CD4-positive, alpha-beta T cell (primary cell): ENCODE measurements at places on chromosomes 6 and 20. TPM values are rescaled to one million over a fixed set of nuclear protein-coding genes. Genes with fewer than 3 reads are reported as not detected.

GRCh38 chr20:50776122-50776817, 18.6 kb upstream of the BCAS4 start:
- no peaks in the 10 kb centered on the region for H3K27me3 ChIP-seq
- no peaks in the 10 kb centered on the region for H3K4me1 ChIP-seq
- no peaks in the 10 kb centered on the region for H3K36me3 ChIP-seq
- no peak overlapping the region for H3K4me3 ChIP-seq
- no peak for DNase-seq

DNA sequence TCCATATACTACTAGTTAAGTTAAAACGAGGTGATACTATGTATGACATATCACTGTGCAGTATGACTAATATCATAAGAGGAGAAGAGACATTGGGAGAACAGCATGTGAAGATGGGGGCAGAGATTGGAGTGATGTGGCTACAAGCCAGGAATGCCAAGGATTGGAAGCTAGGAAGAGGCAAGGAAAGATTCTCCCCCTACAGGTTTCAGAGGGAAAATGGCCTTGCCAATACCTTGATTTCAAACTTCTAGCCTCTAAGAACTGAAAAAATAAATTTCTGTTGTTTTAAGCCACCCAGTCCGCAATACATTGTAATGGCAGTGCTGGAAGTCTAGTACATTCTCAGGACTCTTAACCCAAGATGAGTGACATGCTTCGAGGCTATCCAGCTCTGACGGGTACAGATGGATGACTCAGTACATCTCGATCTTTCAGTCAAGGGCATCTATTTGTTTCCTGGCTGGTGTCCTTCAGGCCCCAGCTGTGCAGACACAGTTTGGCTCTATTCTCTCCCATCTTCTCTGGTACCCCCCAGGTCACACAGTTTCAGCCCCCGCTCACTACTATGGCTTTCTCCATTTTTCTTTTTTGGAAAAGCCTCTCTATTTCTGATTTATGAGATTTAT, 55.5 kb upstream of the THEMIS start:
- H3K27me3 ChIP-seq = no peaks in the 10 kb centered on the region
- DNase-seq = no peak
- no peak overlapping the region for H3K4me3 ChIP-seq

DNA sequence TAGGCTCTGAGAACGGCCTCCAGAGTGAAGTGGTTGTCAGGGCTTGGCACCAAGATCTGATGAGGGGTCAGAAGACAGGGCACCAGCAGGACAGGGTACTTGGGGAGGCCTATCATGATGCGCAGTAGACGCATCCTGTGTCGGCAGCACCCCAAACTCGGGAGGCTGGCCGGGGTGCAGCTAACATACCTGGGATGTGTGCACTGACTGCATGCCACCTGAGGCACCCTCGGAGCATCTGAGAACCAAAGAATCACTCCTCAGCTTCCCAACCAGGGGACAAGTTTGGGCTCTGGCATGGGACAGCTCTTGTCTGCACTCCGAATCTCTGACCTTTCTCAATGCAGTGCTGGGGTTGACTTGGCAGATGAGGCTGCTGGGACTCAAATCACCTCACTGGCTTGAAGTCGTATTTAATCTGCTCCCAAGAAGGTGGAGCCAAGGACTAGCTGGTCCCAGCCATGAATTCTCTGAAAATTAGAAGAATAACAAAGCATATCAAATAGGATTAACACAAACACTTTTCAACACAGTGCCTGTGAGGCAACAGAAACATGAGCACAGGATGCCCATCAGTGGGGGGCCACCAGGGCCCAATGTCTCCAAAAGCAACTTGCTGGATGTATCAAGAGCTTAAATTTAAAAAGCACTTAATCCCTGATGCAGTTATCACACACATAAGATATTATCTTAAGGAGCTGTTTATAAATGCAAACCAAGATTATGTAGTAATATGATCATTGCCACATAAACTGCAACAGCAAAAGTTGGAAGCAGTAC, 348.8 kb downstream of the PREX1 start:
- DNase-seq = no peak
- no peaks in the 10 kb centered on the region for H3K36me3 ChIP-seq
- no peaks in the 10 kb centered on the region for H3K27me3 ChIP-seq
- H3K4me3 ChIP-seq = no peak overlapping the region
- no peak overlapping the region for H3K27ac ChIP-seq

The CTCFL gene
- total RNA-seq = not detected

DNA sequence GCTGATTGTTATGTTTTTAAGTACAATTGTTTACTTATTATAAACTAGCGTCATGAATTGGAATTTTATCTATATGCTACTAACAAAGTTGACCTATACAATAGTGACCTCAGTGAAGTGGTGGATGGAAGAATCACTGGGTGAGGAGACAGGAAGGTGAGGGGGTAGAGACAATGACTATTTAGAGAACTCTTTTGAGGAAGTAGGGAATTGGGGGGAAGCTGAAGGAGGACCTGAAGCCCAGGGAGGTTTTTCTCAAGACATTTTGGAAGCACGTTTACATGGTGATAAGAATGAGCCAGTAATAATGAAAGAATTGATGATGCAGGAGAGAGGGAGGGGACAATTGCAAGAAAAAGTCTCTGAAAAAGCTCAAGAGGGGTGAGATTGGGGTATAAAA, 96.4 kb downstream of the RPS12 start:
- no peaks in the 10 kb centered on the region for H3K36me3 ChIP-seq
- no peak overlapping the region for H3K4me3 ChIP-seq
- no peak for DNase-seq
- H3K27me3 ChIP-seq = no peaks in the 10 kb centered on the region
- no peak overlapping the region for H3K27ac ChIP-seq

The HFE gene
- total RNA-seq = 0.08 TPM

GRCh38 chr20:57398901-57399535, 7.8 kb downstream of the RBM38 start:
- H3K4me1 ChIP-seq = peaks cover 100% of the 10 kb centered on the region
- peak overlapping the region; percentile 99 for H3K27ac ChIP-seq
- no peak for DNase-seq
- H3K27me3 ChIP-seq = no peaks in the 10 kb centered on the region

DNA sequence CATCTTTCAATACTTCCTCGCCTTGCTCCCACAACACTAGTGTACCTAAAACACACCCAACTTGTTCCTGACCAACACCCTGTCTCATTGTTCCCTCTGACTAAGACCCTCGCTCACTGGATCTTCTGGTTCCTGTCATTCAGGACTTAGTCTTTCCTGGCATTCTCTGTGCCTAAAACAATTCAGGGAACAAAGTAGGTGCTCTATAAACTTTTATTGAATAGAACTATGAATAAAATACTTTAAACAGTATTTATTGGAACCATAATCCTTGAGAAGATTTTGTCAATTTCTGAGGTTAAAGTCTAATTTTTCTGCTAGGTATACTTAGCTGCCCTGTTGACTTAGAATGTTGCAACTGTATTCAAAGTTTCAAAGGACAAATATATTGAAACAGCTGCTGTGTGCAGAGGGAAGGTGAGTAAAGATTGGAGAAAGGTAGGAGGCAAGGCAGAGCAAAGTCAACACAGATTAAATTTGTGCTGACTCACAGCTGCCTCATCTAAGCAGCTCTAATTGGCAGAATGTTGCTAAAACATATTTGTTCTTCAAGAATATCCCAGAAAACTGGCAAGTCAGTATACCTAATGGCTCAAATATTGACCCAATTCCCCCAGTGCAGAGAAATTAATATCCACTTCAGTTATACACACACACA, 37.6 kb downstream of the GSTA2 start:
- H3K27ac ChIP-seq = no peak overlapping the region
- H3K27me3 ChIP-seq = no peaks in the 10 kb centered on the region
- no peak for DNase-seq
- H3K4me1 ChIP-seq = no peaks in the 10 kb centered on the region
- H3K4me3 ChIP-seq = no peak overlapping the region

DNA sequence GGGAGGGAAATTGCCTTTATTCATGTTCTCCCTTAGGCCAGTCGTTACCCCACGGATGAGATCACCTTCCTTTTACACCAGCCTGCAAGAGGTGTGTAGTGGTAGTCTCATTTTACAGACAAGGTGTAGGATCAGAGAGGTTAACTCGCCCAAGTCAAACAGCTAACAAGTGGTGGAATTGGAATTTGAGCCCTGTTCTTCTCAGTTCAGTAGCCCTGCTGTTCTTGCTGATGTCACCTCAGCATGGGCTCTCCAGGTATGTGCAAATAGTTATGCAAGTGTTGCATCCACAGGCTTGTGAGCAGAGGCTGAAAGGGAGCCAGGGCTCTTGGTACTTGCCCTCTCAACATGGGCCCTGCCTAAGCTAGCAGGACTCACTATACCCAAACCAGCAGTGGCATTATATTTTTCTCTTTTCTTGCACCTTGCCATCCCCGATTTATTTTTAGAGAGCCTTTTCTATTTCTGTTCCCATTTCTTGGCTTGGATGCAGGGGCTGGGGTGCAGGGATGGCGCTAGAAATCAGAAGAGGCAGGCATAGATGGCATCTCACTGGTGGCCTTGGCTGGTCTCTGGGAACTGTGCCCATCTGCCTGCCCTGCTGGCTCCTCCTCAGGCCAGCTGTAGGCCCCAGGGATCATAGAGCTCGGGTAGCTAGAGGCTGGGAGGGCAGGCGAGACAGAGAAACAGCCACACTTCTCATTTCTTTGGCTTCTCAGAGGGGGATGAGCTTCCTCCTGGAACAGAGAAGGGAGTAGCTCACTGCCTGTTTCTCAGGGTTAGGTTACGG, 18.2 kb downstream of the PPARD start:
- H3K27me3 ChIP-seq = no peaks in the 10 kb centered on the region
- no peak overlapping the region for H3K27ac ChIP-seq
- DNase-seq = no peak
- H3K4me1 ChIP-seq = peaks cover 37% of the 10 kb centered on the region

The HMGN3 gene
- 28.2 TPM for total RNA-seq

GRCh38 chr6:169707772-169708171, 5.8 kb downstream of the C6orf120 start:
- no peak overlapping the region for H3K4me3 ChIP-seq
- no peak overlapping the region for H3K27ac ChIP-seq
- peaks cover 5% of the 10 kb centered on the region for H3K4me1 ChIP-seq
- no peak for DNase-seq
- peaks cover 32% of the 10 kb centered on the region for H3K36me3 ChIP-seq

The ID4 gene
- total RNA-seq = not detected

DNA sequence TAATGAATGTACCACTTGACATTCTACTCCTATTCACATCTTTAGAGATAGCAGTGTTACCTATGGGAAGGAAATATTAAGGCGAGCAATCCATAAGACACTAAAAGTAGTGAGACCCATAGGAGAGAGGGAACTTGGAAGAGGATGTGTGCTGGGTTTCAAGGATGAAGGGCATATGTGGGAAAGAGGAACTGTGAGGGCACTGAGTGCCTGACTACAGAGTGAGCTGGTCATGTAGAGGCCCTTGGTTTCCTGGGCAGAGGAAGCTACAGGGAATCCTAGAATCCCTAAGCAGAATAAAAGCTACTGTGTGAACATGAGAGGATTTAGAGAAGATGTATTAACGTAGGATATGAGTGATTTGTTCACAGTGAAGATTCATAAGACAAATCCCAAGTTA, 262.8 kb downstream of the FARS2 start:
- H3K4me3 ChIP-seq = no peak overlapping the region
- no peak for DNase-seq
- no peaks in the 10 kb centered on the region for H3K27me3 ChIP-seq
- no peak overlapping the region for H3K27ac ChIP-seq

GRCh38 chr6:81401970-81402690, 350.4 kb downstream of the TENT5A start:
- H3K27me3 ChIP-seq = no peaks in the 10 kb centered on the region
- no peak for DNase-seq
- no peaks in the 10 kb centered on the region for H3K36me3 ChIP-seq
- no peak overlapping the region for H3K4me3 ChIP-seq

DNA sequence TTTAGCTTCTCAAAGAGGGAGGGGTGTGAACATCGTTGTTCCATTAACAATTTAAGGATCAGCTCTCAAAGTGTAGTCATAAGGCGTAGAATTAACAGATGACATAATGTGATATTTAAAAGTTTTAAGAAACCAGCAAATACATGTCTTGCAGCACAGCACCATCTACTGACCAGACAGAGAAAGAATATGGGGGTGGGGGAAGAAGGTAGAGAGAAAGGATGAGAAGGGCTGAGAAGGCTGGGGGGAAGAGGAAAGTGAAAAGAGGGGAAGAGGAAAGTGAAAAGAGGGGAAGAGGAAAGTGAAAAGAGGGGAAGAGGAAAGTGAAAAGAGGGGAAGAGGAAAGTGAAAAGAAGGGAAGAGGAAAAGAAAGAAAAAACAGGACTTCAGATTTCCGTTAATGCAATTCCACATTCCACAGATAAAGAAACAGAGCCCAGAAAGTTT, 80.9 kb downstream of the HAO1 start:
- no peaks in the 10 kb centered on the region for H3K27me3 ChIP-seq
- H3K4me3 ChIP-seq = no peak overlapping the region
- H3K36me3 ChIP-seq = no peaks in the 10 kb centered on the region

The EPM2A gene
- total RNA-seq = 5.0 TPM

GRCh38 chr6:13413900-13414555, 73.4 kb downstream of the GFOD1 start:
- no peaks in the 10 kb centered on the region for H3K36me3 ChIP-seq
- H3K27me3 ChIP-seq = no peaks in the 10 kb centered on the region
- H3K4me3 ChIP-seq = no peak overlapping the region
- H3K27ac ChIP-seq = no peak overlapping the region
- H3K4me1 ChIP-seq = peaks cover 3% of the 10 kb centered on the region

- H3K27ac ChIP-seq = no peak overlapping the region
- no peaks in the 10 kb centered on the region for H3K36me3 ChIP-seq
- H3K4me3 ChIP-seq = no peak overlapping the region
- DNase-seq = no peak
- no peaks in the 10 kb centered on the region for H3K27me3 ChIP-seq
- no peaks in the 10 kb centered on the region for H3K4me1 ChIP-seq
Measured at GRCh38 chr6:49264909-49265308, 198.1 kb downstream of the MMUT start.

The MYLIP gene
- total RNA-seq = 324 TPM

The PROCR gene
- 0.33 TPM for total RNA-seq

GRCh38 chr20:32125506-32125905, 16.0 kb downstream of the TM9SF4 start:
- no peaks in the 10 kb centered on the region for H3K27me3 ChIP-seq
- no peak overlapping the region for H3K4me3 ChIP-seq
- DNase-seq = no peak
- H3K27ac ChIP-seq = no peak overlapping the region
- no peaks in the 10 kb centered on the region for H3K4me1 ChIP-seq

DNA sequence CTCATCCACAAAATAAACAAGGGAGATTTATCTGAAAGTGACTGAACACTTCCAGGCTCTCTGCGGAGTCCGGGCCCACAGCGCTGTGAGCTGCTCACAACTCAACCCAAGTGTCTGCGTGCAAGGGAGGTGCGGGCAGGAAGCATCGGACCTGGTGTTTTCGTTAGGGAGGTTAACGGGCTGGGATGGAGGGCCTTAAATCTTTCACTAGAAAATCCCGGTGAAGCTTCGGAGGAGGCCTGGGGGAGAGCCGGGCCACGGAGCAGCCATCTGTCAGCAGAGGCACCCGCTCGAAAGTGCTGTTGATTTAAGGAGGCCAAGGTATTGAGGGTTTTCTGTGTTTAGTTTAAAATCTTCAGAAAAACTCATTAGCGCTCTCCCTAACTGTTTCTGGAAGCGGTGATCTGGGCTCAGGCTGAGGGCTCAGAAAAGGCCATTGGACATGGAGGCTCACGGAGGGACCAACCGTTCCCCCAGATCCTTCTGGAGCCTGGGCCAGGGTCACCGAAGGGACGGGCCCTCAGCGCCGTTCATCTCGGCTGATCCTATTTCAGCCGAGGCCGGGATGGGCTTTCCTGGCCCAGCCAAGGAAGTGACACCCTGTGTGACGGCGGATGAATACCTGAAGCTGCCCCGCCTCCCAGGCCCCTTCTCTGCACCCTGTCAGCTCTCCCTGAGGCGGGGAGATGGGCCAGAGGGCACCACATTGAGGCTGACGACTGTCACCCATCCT, 20.7 kb downstream of the GATA5 start:
- H3K27me3 ChIP-seq = peaks cover 10% of the 10 kb centered on the region
- no peaks in the 10 kb centered on the region for H3K36me3 ChIP-seq
- H3K4me3 ChIP-seq = no peak overlapping the region
- no peak overlapping the region for H3K27ac ChIP-seq
